ENCODE measurements at places on chromosomes 5 and 9. TPM values are rescaled to one million over a fixed set of nuclear protein-coding genes. Genes with fewer than 3 reads are reported as not detected.

DNA sequence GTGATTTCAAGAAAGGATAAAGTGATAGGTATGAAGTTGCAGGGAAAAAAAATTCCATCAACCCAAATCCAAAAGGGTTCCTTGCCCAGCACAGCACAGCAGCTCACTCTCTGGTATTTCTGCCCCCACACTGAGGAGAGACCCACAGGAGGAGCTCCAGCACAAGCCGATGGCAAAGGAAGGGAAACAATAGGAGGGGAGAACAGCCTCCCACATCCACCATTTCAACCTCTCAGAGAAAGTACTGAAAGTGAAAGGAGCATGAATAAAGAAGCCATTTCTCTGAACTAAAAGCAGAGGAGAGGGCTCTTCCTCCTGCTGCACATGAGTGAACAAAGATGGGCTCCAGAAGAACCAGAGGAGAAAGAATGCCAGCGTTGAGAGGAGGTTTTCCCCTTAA, 54.9 kb upstream of the ZSWIM6 start:
- DNase-seq: no peak
- H3K4me3 ChIP-seq: peak overlapping the region; percentile 76
- no peaks in the 10 kb centered on the region for H3K36me3 ChIP-seq
- peaks cover 30% of the 10 kb centered on the region for H3K4me1 ChIP-seq
- H3K27me3 ChIP-seq: no peaks in the 10 kb centered on the region

The EGFLAM gene
- total RNA-seq: not detected

The GRM6 gene
- total RNA-seq: not detected

The ACOT12 gene
- total RNA-seq: not detected

DNA sequence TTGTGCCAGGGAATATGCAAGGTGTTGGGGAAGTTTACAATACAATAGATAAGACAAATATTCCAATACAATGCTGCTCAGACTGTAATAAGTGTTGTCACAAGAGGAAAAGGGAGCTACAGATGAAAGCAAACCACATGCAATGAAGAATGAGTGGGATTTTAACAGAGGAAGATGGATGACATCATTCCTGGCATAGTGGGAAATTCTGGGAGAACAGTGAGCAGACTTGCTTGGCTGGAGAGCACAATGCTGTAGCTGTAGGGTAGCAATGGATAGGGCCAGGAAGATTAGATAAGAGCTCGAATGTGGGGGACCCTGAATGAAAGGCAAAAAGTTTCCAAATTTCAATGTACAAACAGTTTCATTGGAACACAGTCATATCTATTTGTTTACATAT, 9.5 kb upstream of the DPYSL3 start:
- no peaks in the 10 kb centered on the region for H3K36me3 ChIP-seq
- H3K27me3 ChIP-seq: no peaks in the 10 kb centered on the region
- no peak overlapping the region for H3K27ac ChIP-seq
- DNase-seq: no peak
- H3K4me3 ChIP-seq: no peak overlapping the region

The PCDH12 gene
- 1.3 TPM for total RNA-seq

DNA sequence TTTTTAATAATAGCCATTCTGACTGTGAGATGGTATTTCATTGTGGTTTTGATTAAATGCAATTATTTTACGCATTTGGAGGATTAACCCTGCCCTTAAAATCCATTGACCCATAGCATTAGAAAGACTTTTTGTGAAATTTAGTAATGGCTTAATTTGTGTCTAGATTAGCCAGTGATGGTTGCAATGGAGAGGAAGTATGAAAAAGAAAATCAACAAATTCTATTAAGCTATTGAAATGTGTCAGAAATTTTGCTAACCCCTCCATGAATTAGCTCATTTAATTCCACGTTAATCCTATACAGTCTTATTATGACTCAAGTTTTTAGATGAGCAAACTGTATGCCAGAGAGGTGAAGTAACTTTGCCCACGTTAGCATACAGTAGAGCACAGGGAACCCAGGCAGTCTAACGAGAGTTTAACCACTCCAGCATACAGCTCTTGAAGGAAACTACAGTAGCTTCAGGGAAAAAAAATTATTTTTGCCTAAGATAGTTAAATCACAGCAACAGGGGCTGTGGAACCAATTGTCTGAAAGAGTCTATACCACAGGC, 158.2 kb upstream of the PPP2R2B start:
- no peak overlapping the region for H3K4me3 ChIP-seq
- no peaks in the 10 kb centered on the region for H3K4me1 ChIP-seq
- H3K27ac ChIP-seq: no peak overlapping the region
- H3K36me3 ChIP-seq: no peaks in the 10 kb centered on the region
- H3K27me3 ChIP-seq: no peaks in the 10 kb centered on the region

The FAM151B gene
- 0.43 TPM for total RNA-seq

The MEIKIN gene
- total RNA-seq: not detected
